Activated naive CD4-positive, alpha-beta T cell treated with anti-CD3 and anti-CD28 coated beads, Interleukin-2, amount 50 U/mL, for 16 hours (primary cell): ENCODE measurements at places on chromosomes 7 and 10.

- DNase-seq, result no peak
These were observed at the start of gene TMEM229A for GRCh38 chr7:124032369-124033094. Gene TMEM229A (minus strand): TSS chr7:124033067. CDS start chr7:124033003, 64 bp downstream.

GRCh38 chr7:132536654-132537395 lies 39.4 kb downstream of the PLXNA4 start:
- no peak for DNase-seq

GRCh38 chr7:135335628-135336139 lies 102.0 kb downstream of the STRA8 start:
- DNase-seq, result peak; percentile 26

- no peak for DNase-seq
These were observed 66.2 kb downstream of the SDK1 start for GRCh38 chr7:3367261-3367660.

DNA sequence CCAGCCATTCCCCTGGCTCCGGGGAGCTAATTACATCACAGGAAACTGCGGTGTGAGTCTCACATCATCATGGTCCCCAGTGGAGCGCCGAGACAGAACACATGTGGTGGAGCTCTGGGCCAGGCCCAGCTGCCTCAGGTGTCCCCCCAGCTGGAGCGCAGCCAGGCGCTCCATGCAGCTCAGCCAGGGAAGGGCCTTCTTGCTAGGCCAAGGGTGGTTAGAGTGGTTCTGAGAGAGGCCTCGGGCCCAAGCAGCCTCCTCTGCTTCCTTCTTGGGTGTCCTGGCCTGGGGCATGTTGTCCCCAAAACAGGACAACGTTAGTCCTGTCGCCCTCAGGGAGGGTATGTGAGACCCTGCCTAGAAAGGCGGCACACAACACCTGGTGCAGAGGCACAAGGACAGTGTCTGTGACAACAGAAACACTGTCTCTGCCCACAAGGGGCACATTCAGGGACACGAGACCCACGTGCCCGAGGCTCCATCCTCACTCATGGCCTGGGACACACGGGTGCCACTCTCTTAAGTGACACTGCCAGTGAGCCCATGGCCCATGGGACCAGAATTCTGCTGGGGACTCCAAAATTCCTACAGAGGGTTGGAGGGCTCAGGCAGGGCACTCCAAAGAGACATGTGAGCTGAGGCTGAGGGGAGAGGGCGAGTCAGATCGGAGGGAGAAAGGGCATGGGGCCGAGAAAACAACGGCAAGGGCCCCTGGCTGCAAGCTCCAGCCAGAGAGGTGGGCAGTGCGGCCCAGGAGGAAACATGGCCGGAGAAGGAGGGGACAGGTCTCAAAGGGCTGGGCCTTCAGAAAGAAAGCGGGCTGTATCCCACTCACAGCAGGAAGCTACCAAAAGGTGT lies 37.0 kb upstream of the RET start:
- DNase-seq, result no peak

DNA sequence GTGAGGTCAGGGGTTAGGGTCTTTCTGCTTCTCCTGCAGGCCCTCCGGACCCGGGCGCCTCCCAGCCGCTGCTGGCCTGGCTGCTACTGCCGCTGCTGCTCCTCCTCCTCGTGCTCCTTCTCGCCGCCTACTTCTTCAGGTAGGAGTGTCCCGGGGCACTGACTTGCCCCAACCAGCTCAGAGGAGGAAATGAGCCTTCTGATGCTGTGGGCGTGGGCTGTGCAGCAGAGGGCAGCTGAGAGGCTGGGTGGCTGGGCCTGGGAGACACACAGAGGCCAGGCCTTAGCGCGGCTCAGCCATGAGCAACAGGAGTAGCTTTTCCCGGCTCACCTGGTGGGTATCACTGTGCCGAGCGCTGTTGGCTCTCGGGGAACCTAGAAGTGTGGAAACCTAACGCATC lies 78.9 kb downstream of the MKI67 start:
- peak; percentile 81 for DNase-seq

DNA sequence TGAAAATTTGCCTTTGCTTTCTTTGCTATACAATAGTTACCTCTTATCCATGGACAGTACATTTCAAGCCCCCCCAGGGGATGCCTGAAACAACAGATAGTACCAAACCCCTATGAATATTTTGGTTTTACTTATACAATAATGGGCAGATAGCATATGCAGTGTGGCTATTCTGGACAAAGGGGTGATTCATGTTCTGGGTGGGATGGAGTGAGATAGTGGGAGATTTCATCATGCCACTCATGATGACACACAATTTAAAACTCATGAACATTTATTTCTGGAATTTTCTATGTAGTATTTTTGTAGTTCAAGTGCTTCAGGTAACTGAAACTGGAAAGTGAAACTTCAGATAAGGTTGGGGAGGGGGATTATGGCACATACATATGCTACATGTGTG lies 12.0 kb downstream of the STARD3NL start:
- no peak for DNase-seq

DNA sequence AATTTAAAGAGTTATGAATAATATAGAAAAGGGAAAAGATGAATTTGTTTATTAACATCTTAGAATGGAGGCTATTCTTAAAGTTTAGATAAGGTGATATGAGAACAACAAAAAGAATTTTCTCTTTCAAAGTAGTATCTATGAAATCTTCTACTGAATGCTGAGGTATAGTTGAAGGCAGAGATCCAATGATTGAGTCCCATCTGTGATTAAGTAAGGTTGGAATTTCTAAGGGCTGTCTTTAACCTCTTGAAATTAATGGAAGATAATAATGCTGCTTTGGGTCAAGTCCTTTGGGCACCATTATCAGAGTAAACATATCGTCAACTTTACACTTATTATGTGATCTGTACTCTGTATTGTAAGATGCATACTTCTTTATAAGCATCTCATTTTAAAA lies 307.9 kb downstream of the PRKG1 start:
- no peak for DNase-seq

GRCh38 chr7:116236020-116236630 lies 25.8 kb downstream of the TES start:
- DNase-seq, result peak; percentile 55

DNA sequence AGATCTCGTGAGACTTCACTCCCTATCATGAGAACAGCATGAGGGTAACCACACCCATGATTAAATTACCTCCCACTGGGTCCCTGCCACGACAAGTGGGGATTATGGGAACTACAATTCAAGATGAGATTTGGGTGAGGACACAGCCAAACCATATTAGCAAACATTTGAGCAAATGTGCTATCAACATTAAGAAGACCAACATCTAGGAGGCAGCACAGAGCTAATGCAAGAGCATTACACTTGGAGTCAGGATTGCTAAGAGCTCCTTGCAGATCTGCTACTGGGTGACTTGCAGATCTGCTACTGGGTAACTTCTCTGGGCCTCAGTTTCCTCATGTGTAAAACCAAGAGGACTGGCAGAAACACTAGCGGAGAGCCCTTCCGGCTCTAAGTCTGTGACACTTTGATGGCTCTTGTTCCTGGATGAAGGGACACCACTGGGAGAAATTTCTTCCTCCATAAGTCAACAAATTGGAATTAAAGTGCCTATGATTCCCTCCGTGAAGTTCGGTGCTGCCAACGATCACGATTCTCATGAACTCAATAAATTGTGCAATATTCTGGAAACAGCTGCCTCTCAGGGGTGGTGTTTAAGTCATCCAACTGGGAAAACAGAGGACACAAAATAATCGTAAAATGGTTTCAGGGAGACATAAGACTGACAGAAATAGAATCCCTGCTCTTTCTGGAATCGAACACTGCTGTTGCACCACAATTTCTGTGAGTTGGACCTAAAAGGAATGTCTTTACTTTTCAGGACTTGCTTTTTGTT lies 115.8 kb upstream of the ITGB1 start:
- DNase-seq, result no peak

- no peak for DNase-seq
These were observed 13.9 kb downstream of the HDAC9 start for GRCh38 chr7:18509481-18509880.

GRCh38 chr7:36098096-36098495 lies 55.0 kb upstream of the EEPD1 start:
- DNase-seq, result no peak

DNA sequence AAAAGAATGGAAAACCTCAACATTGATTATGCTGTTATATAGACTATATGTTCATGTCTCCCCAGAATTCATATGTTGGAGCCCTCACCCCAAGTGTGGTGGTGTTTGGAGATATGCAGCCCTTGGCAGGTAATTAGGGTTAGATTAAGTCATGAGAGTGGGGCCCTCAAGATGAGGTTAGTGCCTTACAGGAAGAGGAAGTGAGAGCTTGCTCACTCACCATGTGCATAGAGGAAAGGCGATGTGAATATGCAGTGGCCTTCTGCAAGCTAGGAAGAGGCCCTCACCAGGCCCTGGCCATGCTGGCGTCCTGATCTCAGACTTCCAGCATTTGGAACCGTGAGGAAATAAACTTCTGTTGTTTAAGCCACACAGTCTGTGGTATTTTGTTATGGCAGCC lies 14.8 kb downstream of the ZNF33A start:
- DNase-seq, result no peak
